ENCODE measurements at places on chromosomes 12 and 14.

DNA sequence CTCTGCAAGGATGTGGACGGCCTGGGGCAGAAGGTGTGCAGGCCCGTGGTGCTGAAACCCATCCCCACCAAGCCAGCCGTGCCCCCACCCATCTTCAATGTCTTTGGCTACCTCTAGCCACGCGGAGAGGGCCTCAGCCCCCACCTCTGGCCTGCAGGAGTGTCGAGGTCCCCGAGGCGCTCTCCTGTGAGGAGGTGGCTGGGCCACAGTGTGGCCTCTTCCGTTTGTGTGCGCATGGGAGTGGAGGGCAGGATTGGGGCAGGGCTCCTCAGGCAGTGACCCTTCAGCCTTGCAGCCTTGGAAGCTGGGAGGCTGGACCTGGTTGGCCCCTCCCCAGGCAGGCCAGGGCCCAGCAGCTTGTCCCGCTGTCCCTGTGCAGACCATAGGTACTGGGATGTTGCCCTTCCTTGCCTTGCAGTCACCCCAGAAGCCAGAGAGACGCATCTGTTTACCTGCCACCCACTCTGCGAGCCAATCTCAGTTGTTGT lies 1.9 kb downstream of the FAM181A start:
- DNase-seq = no peak

DNA sequence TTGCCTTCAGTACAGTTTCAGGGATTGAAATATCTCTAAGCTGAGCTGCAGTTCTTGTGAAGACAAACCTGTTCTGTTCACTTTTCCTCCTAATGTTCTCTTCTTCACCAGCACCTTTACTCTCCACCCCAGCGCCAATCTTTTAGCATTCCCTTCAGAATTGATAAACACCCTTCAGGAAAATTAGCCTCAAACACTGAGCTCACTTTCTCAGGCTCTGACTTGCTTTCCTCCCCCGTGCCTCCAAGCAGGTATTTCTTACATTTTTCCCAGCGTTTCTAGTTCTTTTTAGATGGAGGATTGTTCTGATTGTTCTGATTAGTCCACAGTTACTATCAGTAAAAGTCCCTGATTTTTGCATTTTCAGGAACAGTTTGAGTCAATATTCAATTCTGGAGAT lies 88.5 kb upstream of the EVL start:
- no peak for DNase-seq

DNA sequence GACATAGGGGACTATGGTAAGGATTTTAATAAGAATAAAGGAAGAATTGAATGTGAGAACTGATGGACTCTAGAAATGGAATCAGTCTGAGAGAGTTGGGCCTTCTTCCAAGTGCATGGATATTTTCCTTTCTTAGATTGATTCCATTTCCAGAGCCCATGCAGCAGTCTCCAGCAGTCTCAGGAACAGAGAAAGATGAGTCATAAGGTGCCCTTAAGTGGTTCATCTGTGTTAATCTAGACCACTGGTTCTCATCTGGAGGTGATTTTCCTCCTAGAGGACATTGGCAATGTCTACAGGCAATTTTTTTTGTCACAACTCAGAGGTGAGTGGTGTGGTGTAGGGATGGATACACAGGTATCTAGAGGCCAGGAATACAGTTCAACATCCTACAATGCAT lies 25.9 kb downstream of the TRIM9 start:
- DNase-seq = no peak

DNA sequence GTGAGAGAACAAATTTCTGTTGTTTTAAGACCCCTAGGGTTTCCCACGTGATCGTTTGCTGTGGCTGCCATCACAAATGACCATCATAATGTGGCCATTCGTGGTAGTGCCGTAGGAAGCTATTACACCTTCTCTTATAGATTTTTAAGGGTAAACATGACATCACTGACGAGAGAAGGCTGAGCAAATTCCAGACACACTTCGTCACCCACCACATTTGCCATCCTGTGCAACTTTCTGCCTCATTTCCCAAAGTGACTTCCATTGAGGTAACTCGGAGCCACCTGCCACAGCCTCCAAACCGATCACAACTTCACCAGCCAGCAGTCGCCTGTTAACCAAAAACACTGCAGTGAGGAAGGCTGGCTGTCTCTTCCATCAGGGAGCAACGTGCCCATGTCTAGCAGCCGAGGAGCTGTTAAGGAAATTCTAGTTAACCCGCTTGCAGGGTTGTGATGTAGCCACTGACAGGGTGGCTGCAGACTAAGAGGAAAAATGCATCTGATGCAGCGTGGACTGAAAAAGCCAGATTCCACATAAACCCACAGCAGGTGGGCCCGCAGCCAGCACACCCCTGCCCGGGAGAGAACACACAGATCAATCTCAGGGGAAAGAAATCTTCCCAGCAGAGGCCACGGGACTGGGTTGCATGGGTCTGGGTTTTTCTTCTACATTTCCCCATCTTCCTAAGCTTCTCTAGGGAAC lies 44.6 kb downstream of the CCDC85C start:
- no peak for DNase-seq

DNA sequence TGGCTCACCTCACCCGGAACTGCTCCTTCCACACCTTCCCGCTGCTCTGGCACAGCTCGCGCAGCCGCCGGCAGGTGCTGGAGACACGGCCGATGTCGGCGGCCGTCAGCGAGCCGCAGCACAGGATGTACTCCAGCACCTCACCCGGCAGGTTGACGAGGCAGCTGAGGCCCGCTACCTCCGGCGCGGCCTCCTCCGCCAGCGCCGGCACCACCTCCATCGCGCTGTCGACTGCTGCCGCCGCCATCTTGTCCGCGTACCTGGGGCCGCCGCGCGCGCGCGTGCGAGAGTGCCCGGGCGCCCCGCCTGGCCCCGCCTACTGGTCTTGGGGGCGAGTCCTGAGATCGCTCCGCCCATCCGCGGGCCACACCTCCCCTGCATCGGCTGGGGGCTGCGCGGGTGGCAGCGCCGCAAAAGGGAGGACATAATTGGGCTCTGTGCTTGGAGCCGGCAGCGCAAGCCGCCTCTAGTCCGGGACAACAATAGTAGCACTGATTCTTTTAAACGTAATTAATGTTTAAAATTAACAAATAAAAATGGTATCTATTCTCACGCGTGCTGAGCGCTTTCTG lies at the start of gene FBXO21:
Gene FBXO21, minus strand, starts transcription at position 261 of the 572 bp plus-strand sequence. Its CDS starts 14 bp downstream, at position 247.
- peak; percentile 90 for DNase-seq

GRCh38 chr14:104601786-104602185 lies 2.8 kb downstream of the TMEM179 start:
- DNase-seq = no peak

- DNase-seq = no peak
Measured at GRCh38 chr12:31600750-31601149, 9.8 kb upstream of the DENND5B start.

- DNase-seq = no peak
Measured at GRCh38 chr14:94738751-94739150, 31.2 kb downstream of the GSC start.

GRCh38 chr14:98219638-98220037 lies 1052.4 kb downstream of the BCL11B start:
- no peak for DNase-seq

DNA sequence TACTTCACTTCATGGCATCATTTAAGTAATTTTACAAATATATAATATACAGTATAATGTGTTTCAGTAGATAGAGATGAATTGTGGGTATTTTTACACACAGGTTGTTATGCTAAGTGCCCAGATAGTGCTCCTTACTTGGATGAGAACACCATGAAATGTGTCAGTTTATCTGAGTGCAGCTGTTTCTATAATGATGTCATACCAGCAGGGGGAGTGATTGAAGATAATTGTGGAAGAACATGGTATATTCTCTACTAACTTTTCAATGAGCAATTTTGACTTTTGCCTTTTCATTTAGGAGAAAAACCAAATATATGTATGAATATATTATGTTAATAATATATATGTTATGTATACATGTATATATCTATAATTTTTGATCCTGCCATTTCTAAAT lies 221.6 kb downstream of the LRRK2 start:
- DNase-seq = peak; percentile 44

DNA sequence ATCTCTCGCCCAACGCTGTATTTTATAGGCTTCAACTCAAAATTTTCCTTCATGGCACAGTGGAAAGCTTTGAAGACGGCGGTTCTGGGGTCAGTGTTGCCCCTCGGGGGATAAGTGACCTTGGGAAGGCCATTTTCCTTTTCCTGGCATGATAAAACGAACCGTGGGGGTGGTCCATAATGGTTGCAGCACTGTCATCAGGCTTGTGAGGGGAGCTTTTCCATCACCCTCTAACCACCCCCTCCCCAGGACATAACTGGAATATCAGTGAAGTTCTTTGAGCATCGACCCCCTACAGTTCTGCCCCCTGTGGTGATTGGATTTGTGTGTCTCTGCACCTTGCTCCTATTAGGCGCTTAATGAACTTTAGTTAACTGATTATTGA lies 16.0 kb downstream of the FOS start:
- no peak for DNase-seq

GRCh38 chr12:105060715-105061378 lies 23.4 kb downstream of the ALDH1L2 start:
- no peak for DNase-seq

DNA sequence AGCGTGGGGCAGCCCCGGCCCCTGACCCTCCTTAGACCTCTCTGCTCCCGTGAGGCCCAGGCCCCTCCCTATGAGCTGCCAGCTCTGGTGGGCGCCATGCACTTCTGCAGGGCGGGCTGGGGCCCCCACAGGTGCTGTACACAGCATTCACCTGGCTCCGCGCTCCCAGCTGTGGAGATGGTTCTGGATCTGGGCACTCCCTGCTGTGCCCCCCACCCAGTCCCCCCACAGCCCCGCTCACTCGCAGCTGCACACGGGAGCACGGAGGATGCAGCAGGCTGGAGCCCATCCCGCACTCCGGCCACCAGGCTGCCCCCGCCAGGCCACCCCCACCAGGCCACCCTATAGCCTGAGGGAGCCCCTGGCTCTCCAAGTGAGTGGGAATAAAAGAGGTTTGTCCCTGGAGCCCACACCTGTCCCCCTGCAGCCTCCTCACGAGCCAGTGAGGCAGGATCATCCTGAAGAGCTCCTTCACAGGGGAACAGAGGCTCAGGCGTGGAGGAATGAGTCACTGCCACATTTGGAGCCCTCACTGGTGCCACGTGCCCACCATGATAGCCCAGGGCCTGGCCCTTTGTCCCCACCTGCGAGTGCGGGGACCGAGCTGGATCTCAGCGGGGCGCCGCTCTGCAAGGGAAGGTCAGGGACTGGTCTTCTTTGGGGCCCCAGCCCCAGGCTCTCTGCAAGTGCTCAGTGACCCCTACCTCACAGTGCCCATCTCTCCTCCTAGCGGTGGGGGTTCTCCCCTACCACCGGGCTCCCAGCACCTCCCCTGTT lies 1.9 kb downstream of the ADSS1 start:
- DNase-seq = no peak

DNA sequence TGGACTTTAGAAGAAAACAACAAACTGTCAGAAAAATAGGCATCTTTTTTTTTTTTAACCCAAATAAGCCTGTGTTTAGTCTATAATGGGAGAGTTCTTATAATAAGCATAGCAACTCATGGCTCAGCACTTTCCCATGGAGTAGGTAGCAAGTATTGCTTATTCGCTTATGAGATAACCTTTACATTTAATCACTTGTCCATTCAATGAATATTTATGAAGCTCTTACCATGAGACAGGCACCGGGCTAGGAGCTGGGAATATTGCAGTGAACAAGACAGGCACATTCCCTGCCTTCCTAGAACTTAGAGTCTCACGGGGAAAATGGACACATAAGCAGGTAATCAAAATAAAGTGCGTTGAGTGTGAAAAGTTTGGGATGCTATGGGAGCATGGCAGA lies 10.0 kb upstream of the DCP1B start:
- no peak for DNase-seq

DNA sequence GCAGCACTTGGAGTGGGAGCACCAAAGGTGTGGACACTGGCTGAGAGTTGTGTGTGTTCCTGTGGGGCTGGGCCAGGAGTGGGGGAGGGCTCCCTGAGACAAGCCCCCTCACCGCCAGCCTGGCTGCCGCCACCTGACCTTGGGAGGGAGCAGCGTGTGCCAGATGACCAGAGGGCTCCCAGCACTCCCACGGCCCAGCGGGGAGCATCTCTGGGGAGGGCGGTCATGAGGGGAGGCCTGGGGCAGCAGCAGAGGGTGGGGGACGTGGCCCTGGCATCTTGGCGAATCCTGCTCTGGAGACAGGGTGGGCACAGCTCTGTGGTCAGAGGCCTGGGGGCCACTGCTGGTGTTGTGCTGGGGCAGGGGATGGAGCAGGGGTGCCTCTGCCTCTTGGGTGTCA lies 10.7 kb downstream of the CEP170B start:
- no peak for DNase-seq

DNA sequence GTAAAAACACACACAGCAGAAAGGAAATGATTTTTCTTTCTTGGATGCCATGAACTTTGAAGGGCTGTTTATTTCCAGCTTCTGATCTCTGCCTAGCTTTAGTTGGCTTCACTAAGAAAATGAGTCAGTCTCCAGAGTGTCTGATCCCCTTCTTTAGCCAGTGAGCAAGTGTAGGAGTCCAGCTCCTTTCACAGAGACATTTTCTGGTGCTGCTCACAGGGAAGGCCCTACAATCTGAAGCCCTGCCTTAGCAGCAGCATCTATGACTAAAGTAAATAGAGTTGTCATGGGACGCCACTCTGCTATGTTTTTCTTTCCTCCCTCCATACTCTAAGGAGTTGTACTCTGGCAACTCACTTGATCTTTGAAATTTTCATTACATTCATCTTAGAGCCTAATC lies 103.5 kb downstream of the RPAP3 start:
- DNase-seq = no peak

GRCh38 chr14:65095633-65096205 lies 6.6 kb downstream of the MAX start:
- DNase-seq = peak; percentile 24

DNA sequence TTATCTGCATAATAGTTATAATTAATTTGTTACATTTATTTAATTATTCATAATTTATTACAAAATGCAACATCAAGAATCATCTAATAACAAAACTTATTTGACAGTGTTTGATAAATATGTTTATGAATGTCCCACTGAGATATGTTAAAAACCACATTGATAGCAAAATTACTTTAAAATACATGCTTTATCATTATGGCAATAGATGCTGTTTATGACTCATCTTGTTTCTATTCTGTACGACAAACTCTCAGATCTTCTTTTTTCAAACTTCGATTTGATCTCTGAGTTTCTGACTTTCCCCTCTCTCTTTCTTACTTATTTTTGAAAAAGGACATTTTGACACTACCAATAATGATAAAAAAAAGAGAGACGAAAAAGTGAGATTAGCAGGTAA lies 56.8 kb upstream of the LRRK2 start:
- DNase-seq = no peak

DNA sequence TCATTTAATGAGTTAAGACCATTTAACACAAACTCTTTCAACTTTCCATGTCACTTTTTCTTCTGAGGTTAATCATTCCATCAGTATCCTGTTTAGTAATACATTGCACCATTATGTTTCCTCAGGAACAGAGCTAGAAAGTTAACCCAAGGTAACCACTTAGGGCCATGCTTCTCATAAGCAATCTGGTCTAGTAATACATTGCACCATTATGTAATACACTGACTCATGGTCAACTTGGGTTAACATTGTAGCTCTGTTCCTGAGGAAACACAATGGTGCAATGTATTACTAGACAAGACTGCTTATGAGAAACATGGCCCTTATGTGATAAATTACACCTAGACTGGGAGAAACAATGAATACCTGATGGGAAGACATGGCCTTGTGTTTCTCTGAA lies 21.7 kb downstream of the ERH start:
- peak; percentile 27 for DNase-seq
